ENCODE measurements at places on chromosomes 12 and 14.

GRCh38 chr14:100034468-100034867, 30.8 kb upstream of the EVL start:
- no peak for DNase-seq

DNA sequence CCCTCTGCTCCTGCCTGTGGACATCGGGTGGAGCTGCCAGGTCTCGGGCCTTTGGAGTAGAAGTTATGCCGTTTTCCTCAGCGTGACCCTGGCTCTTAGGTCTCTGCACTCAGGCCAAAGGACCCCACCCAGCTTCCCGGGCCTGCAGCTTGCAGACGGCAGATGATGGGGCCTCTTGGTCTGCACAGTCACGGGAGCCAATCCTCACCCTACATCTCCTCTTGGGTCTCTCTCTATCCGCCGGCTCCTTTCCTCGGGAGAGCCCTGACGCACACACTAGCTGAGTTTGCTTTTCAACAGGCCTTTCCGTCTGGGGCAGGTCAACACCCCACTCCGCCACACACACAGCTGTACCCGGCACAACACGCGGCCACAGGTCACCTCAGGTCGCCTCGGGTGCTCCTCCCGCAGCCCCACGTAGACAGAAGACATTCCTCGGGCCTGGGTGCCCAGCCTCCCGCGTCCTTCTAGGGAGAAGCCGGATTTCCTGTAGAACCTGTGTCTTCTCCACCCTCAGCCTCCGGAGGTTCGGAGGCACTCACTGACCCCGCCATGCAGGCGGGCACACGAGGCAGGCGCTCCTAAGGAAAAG, 9.9 kb downstream of the GALNT9 start:
- DNase-seq, result no peak

DNA sequence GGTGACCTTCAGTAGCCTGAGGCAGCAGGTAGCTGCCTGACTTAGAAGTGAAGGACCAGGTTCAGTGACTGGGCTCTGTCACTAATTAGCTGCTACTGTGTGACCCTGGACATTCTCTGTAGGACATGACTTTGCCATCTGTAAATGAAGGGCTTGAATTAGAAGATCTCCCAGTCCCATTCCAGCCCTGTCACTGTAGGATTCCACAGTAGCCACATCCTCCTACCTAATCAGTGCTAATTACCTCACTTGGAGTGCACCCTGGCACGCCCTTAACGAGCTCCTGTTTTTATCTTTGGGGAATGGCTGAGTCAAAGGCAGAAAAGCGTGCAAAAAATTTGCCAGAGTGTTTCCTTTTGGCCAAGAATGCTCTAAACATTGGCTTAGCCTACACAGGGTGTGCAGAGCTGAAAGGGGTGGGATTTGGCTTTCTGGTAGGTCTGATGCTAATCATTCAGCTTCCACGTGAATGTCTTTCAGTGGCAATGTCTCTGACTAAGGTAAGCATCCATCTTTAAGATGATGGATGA, 6.8 kb downstream of the NTF3 start:
- DNase-seq, result no peak

DNA sequence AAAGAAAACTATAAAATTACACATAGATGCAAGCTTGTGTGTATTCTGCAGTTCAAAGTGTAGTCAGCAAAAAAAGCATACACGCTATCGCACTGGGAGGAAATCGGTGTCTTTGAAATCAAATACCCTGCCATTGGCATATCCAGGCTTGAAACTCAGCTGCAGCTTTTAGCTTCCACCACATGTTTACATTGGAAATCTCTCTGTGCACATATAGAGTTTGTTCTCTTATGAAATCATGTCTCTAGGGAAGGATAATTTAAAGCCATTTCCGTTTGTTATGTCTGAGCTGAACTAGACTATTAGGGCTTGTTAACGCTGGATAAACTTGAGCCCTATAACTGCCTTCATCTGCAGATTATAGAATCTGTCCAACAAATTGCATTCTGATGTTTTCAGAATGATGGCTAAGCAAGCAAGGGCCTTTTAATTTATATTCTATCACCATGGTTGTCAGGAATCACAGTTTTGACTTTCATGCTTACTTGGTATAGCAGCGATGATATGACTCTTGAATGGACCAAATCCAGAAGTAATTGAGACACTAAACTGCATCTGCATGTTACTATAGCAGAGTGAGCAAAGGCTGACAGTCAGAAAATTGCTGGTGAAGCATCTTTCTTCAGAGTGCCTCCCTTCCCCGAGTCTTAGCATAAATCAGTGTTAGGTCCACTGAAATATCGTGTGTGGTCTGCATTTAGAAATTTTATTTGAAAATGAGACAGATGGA, 442.8 kb downstream of the ZFP36L1 start:
- no peak for DNase-seq

- no peak for DNase-seq
These were observed 26.4 kb upstream of the FKBP4 start for GRCh38 chr12:2768224-2768961.

DNA sequence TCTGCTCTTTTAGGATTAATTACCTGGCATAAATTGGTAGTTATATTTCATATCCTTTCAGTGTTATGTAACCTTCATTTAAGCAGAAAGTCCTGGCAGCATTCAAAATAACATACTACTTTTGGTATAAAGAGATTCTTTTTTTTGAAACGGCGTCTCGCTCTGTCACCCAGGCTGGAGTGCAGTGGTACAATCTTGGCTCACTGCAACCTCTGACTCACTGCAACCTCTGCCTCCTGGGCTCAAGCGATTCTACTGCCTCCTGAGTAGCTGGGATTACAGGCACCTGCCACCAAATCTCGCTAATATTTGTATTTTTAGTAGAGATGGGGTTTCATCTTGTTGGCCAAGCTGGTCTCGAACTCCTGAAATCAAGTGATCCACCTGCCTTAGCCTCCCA, 9.2 kb downstream of the KTN1 start:
- DNase-seq, result no peak

DNA sequence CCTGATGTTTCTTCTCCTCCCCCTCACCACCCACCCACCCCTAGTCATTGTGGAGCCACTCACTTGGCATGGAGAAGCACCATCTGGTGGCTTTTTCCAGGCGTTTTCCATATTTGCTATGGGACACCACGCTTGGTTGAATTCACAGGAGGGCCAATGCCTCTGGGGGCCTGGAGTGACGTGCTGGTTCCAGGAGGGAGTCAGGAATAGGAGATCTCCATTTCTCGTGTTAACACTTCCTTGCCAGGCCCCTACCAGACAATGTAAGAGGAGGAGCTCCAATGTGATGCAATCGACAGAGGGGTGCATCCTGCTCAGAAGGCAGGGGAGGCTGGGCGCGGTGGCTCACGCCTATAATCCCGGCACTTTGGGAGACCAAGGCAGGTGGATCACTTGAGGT, 21.6 kb upstream of the TESC start:
- DNase-seq, result no peak

DNA sequence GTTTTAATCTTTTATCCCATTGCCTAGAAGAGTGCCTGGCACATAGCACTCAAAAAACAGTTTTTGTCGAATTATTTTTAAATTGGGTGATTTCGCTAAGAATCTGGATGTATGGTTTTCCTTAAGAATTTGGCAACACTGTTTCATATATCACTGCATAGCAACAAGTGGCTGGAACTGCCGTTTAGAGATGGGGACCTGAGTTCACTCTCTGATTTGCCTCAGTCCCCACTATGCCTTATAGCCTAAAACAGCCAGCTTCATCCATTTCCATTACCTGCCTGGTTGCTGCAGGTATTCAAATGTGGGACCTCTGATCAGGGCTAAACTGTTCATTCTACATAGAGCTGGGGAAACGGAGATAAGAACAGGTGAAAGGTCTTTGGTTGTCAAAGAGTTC, 1.8 kb downstream of the HEBP1 start:
- no peak for DNase-seq

GRCh38 chr14:22872033-22872832, 693 bp downstream of the LRP10 start:
- peak; percentile 64 for DNase-seq

DNA sequence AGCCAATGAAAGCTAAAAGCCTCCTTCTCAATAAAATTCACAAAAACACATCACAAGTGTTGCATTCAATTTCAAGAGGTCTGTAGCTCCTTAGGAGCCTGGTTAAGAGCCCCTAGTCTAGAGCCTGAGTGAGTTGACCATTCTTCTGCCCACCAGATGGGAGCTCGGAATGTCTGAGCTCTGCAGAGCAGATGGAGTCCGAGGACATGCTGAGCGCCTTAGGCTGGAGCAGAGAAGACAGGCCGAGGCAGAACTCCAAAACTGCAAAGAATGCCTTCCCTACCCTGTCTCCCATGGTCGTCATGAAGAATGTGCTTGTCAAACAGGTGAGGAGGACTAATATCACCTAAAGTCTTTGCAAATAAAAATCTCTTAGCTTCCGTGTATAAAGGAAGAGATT, 11.6 kb downstream of the CIPC start:
- DNase-seq, result no peak

DNA sequence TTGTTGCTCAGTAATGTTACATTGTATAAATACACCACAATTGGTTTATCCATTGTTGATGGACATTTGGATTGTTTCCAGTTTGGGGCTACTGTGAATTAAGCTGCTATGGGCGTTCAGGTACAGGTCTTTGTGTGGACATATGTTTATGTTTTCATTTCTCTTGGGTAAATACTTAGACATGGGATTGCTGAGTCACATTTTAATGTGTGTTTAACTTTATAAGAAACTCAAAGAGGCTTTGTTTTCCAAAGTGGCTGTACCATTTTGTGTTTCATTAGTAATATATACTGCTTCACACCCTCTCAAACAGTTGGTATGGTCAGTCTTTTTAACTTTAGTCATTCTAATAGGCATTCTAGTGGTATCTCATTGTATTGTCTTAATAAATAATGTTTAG, 225.0 kb downstream of the SPTSSA start:
- no peak for DNase-seq

DNA sequence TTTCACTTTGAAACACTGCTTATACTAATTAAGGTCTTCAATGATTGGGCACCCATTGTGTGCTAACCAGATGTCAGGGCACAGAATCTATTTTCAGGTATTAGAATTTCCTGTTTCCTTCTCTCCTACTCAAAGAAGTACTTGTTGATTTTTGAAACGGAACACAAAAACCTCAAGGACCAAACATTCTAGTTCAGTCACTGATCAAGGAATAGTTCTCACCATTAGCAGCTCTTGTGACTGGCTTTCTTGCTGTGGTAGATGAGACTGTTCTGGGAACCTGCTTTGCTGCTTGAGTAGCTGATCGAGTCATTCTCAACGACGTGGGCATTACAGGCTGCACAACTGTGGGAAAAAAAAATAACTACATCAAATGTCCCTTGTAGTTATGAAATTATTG, 11.0 kb downstream of the DLGAP5 start:
- DNase-seq, result no peak

- no peak for DNase-seq
These were observed 134.4 kb upstream of the FGD4 start for GRCh38 chr12:32264961-32265360.

- DNase-seq, result no peak
These were observed 55.0 kb upstream of the GRIP1 start for GRCh38 chr12:66733839-66734238.

- DNase-seq, result no peak
These were observed 620 bp downstream of the PGAM5 start for GRCh38 chr12:132711080-132711843.
